ENCODE measurements at places on chromosomes 2 and 18.

DNA sequence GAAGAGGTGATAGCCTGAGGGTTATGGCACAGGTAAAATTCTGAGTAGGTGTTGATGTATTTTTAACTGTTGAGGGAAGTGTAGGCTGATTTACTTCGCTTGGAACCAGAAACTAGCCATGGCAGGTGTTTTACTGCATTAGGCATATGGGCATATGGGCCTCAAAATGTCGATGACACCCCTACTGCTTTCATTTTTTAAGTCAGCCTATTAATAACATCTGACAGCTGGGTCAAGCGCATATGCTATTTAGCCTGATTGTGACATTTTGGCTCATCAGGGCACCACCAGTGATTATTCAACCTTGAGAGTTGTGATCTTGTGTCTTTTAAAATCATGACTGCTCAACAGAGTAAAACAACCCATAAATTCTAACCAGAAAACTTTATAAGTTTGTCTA, 1396.9 kb upstream of the NXPH2 start:
- DNase-seq = no peak

DNA sequence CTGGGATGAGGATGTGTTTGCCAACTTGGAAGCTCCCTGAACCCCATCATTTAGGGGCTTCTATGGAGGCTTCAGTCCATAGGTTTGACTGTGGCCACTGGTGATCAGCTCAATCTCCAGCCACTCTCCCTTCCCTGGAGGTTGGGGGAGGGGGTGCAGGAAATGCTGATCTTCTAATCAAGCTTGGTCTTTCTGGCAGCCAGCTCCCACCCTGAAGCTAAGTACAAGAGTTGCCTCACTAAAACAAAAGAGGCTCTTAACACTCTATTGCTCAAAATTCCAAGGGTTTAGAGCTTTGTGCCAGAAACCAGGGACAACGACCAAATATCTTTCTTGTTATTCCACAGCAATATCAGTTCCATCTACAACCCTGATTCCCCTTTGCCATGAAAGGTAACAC, 19.4 kb upstream of the MPPE1 start:
- DNase-seq = no peak

- DNase-seq = no peak
These were observed 33.3 kb upstream of the NRXN1 start for GRCh38 chr2:51065276-51065675.

DNA sequence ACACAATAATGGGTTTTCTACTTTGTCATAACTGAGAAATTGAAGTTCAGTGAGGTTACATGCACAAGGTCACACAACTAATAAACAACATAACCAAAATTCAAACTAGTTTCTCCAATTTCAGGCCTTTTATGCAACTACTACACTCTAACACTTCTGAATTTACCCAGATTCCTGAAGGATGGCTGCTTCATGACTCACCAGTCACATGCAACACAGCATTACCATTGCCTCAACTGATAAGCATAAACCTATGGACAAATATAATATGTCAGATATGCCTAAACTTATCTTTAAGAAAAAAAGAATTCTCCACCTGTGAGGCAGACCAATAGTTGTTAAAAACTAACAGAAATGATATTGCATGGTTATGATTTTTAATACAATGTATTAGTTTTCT, 586.5 kb upstream of the SLC8A1 start:
- no peak for DNase-seq

DNA sequence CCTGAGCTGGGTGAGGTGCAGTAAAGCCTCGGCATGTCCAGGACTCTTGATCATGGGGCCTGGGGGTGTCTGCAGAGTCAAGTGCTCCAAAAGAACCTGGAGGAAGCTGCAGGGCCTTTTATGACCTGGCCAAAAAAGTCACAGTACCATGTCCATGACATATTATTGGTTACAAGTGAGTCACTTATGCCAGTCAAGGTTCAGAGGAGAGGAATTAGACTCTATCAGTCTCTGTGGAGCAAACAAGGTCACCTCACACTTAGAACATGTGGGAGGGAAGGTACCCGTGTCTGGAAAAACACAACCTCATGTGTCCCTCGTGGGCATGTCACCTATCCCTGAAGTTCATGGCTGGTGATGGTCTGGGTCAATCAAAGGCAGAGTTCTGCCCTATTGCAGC, 465.7 kb downstream of the FBXO15 start:
- DNase-seq = no peak

Measured in stimulated activated CD4-positive, alpha-beta T cell treated with anti-CD3 and anti-CD28 coated beads, Interleukin-4, amount 100 ng/mL, for 48 hours (primary cell).